ENCODE measurements at places on chromosomes 12 and 14.

GRCh38 chr14:33810308-33810707, 140.6 kb downstream of the EGLN3 start:
- DNase-seq: no peak

DNA sequence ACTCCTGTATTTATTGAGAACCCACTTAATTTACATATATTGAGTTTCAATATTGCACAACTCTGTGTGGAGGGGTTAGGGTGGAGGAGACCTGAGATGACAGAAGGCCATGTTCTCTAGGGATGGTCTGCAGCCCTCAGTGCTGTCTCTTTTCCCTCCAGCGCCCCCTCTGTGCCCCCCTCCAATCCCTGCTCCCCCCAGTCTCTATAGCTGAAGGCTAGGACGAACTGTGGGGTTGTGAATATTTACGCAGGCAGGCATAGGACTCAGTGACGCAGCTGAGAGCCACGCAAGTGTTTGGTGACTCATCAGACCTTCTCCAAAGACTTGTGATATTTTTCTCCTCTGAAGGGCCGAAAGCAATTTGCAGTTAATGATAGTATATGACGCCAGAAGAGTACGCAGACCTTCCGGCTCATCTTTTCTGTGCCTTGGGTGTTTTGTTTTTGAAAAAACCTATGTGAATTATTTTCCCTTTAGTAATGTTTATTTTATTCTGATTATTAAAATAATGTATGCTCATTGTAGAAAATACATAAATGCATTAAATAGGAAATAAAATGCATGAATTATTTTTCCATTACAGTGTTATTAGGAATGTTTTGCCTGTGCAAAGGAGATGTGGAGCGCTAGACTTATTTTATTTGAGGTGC, 85.3 kb downstream of the SLC25A47 start:
- DNase-seq: no peak

DNA sequence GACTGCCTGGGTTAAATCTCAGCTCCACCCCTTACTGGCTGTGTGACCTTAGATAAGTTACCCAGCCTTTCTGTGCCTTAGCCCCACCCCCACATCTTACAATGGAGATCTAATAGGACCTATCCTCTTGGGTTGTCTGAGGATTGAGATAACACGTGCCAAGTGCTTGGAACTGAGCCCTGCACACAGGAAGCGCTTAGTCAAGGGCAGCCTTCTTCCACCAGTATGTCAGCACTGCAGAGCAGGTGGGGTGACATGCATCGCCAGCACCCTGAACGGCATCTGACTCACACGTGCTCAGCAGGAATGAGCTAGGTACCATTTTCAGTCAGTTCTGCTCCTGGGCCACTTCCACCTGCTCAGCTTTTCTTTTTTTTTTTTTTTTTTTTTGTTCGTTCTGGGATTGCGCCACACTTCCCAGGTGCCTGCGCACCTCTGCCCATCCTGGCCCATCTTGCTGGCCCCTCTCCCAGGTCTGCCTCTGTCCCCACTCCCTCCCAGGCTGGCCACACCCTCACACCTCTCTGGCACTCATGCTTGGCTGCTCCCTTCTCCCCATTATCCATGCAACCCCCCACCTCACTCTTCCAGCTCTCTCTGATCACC, 19.6 kb downstream of the LGMN start:
- DNase-seq: no peak

GRCh38 chr14:67392800-67393199, 19.2 kb downstream of the PLEK2 start:
- no peak for DNase-seq

DNA sequence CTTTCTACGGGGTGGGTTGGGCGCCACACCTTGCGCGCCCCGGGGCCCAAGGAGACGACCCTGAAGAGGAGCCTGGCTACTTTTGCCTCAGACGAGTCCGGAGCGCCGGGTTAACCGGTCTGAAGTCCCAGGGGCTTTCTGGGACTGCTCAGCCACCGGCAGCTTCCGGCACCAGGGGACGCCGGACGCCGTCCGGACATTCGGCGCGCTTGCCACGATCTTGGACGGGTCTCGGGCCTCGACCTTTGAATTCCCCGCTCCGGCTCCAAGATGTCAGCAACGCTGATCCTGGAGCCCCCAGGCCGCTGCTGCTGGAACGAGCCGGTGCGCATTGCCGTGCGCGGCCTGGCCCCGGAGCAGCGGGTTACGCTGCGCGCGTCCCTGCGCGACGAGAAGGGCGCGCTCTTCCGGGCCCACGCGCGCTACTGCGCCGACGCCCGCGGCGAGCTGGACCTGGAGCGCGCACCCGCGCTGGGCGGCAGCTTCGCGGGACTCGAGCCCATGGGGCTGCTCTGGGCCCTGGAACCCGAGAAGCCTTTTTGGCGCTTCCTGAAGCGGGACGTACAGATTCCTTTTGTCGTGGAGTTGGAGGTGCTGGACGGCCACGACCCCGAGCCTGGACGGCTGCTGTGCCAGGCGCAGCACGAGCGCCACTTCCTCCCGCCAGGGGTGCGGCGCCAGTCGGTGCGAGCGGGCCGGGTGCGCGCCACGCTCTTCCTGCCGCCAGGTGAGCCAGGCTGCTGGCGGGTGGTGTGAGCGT, at the start of gene ACOT4:
Gene ACOT4, plus strand, starts transcription at position 184 of the 760 bp plus-strand sequence. Its CDS starts 87 bp downstream, at position 271.
- DNase-seq: peak; percentile 39

- no peak for DNase-seq
Measured at GRCh38 chr14:27184427-27184826, 586.6 kb upstream of the NOVA1 start.

GRCh38 chr14:66117600-66117999, 368.6 kb upstream of the CCDC196 start:
- DNase-seq: no peak

DNA sequence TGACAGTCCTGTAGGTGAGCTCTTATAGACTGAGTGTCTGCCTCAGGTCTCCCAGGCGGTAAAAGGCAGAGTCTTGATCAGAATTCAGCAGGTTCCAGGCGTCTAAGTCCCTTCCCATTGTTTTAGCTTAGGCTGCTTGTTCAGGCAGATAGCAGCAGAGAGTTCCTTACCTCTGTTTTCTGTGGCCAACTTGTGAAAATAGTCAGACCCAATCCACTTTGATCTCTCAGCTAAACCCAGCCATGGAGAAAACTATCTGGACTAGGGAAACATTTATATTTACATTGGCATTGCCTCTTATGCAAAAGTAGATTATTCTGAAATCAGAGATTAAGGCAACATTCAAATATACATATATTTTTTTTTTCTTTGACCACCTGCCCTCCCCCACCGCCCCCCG, 21.4 kb downstream of the CCDC62 start:
- no peak for DNase-seq

DNA sequence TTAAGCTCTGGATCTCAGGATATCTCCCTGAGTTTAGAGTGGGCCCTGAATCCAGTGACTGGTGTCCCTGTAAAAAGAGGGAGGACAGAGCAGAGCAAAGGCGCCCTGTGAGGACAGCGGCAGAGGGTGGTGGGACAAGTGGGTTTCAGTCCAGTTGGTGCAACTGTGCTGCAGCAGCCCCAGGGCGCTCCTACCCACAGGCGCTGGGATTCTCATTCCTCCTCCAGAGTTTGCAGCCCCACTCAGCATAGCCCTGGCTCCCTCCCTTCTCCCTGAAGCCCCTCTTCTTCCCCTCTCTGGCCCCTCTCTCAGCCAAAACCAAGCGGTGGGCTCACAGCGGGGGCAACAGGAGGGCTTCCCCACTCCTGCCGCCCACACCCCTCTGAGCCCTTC, 1.6 kb downstream of the TMEM179 start:
- DNase-seq: no peak

- DNase-seq: no peak
Measured at GRCh38 chr14:91140672-91141071, 26.8 kb downstream of the DGLUCY start.

DNA sequence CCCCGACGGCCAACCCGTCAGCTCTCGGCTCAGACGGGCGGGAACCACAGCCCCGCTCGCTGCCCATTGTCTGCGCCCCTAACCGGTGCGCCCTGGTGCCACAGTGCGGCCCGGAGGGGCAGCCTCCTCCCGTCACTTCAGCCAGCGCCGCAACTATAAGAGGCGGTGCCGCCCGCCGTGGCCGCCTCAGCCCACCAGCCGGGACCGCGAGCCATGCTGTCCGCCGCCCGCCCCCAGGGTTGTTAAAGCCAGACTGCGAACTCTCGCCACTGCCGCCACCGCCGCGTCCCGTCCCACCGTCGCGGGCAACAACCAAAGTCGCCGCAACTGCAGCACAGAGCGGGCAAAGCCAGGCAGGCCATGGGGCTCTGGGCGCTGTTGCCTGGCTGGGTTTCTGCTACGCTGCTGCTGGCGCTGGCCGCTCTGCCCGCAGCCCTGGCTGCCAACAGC, at the start of gene WNT1:
Gene WNT1, plus strand, starts transcription at position 32 of the 450 bp plus-strand sequence. Its CDS starts 329 bp downstream, at position 361.
- DNase-seq: no peak

DNA sequence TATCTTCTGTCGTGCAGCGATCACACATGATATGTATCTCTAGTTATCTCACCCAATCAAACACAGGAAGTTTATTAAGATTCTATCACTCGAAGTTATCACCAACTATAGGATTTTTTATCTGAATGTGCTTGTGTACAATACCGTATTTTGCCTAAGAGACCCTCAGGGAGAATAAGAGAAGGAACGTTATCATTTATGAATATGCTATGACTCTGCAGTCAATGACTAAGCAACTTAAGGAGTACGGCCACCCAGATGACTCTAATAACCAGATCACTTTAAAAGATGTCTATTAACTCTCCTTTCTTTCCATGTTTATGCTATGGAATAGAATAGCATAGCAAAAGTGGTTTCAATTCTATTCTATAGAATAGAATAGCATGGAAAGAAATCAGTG, 486.4 kb downstream of the BCL11B start:
- no peak for DNase-seq

DNA sequence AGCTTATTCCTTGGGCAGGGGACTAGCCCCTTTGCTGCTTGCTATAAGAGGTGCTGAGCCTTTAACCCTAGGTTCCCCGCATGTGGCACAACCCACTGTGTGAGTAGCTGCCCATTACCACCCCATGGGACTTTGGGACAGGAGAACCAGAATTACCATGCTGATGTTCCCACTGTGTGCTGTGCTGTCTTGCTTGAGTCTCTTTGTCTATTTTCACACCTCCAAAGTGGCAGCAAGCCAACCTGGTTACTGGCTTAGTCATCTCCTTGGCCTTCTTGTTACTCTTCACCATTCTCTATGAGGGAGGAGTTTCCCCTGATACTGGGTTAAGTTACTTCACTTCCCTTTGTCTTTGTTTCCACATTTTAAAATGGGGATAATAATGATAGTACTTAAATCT, 73.4 kb upstream of the ETV6 start:
- DNase-seq: no peak

GRCh38 chr14:61153431-61153830, 127.7 kb downstream of the TMEM30B start:
- DNase-seq: no peak

GRCh38 chr12:52070185-52070925, 577 bp downstream of the ATG101 start:
- no peak for DNase-seq

DNA sequence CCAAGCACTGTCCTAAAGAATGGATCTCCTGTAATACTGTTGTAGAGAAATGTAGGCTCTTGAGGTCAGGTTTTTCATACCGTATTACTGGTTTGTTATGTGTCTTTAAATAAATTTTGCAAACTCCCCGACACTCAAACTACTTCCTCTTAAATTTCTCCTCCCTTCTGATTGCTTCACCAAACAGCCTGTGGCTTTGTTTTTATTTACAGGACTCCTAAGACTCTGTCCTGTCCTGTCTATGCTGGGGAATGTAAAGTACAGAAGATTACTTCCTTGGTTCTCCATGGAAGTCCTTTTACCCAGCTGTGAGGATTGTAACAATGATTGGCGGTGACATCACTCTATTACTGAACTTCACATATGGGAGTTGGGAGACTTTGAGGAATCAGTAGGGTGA, 873.5 kb downstream of the DIO2 start:
- no peak for DNase-seq

DNA sequence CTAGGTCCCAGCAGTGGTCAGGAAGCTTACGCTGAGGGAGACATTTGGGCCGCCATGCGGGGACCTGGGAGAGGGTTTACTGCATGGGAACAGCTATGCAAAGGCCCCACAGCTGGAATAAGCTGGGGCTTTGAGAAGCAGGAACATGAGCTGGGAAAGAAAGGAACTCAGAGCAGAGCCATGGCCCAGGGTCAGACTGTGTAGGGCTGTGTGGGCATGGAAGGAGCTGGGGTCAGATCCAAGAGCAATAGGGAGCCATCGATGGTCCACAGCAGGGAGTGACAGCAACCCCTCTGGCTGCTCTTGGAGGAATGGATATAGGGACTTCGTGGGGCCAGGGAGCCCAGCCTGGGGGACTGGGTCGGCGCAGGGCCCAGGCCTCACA, 151.6 kb downstream of the ADGRD1 start:
- DNase-seq: no peak

DNA sequence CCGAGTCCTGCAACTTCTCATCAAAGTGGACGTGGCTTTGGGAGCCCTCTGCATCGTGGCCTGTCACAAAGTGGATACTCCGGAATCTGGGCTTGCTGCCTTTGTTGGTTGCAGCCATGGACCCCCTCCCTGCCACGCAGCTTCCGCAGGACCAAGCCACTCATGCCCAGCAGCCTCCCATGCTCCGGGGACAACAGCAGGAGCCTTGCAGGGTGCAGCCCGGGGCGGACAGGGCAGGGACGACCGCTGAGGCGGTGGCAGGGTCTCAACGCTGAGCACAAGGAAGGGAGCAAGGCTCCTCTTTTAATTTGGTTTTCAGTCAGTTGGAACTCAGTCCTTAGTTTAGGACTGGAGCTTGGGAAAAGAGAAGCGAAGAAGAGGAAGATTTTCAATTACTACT, 12.1 kb upstream of the ADCY6 start:
- DNase-seq: no peak

- DNase-seq: no peak
Measured at GRCh38 chr12:49059045-49059298, 1.6 kb downstream of the KMT2D start.

- no peak for DNase-seq
Measured at GRCh38 chr12:106300761-106301160, 1.8 kb upstream of the TCP11L2 start.

GRCh38 chr12:118748478-118749380, 232.6 kb upstream of the SRRM4 start:
- no peak for DNase-seq

GRCh38 chr14:105059035-105059924, 6.0 kb downstream of the GPR132 start:
- DNase-seq: peak; percentile 62

GRCh38 chr12:91179966-91180561, 2.6 kb downstream of the DCN start:
- no peak for DNase-seq

All from stimulated activated naive CD4-positive, alpha-beta T cell (primary cell).